ENCODE measurements at places on chromosomes 3 and 15.

- DNase-seq = no peak
Measured at GRCh38 chr3:106338582-106339214, 469.9 kb upstream of the CBLB start.

GRCh38 chr3:103924544-103924943 lies 1442.2 kb upstream of the ALCAM start:
- no peak for DNase-seq

GRCh38 chr3:138941259-138941885 lies 5.6 kb downstream of the FOXL2 start:
- peak; percentile 86 for DNase-seq

DNA sequence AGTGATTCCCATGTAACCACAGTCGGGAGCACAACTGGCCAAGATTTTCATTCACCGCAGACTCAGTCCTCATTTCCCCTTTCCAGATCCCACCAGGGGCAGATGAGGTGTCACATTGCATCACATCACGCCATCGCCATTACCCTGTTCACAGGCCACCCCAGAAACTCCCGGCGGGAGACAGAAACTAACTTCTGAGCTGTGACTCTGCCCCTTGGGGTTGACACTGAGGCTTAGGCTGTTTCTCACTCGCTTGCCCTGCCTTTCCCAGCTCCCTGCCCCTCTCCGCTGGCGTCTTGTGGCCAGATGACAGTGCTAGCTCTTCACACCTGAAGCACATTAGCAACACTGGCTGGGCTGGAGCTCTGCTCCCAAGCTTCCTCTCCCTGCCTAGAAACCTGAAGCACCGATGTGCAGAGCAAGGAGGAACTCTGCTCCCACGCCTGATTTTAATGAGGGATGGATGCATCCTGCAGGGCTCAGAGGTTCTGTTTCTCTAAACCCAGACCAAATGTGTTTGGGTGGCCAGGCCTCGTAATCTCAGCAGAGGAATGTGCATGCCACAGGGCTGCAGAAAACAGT lies 88.8 kb upstream of the CTDSPL start:
- DNase-seq = peak; percentile 29

GRCh38 chr15:39030291-39031070 lies 465.9 kb upstream of the RASGRP1 start:
- no peak for DNase-seq

DNA sequence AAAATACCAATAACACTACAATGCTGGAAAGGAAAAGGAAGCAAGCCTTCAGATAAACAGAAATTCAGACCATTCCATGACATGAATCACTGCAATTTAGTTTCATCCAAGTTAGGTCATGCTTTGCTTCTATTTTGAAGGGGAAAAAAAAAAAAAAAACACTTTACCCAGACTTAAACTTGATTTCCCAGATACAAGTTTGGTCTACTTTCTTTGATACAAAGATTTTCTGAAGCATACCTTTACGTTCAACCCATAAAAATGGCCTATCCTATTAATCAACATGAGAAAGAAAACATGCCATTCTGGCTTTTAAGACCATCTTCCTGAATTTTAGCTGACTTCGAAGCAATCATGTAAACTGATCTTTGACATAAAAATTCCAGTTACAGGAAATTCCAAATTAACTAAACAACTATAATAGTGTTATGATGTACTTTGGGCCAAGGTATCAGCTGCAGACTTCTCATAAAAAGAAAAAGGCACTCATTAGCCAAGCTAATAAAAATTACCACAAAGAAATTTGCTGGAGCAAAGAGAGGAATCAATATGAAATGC lies 12.6 kb downstream of the OSBPL10 start:
- DNase-seq = no peak

DNA sequence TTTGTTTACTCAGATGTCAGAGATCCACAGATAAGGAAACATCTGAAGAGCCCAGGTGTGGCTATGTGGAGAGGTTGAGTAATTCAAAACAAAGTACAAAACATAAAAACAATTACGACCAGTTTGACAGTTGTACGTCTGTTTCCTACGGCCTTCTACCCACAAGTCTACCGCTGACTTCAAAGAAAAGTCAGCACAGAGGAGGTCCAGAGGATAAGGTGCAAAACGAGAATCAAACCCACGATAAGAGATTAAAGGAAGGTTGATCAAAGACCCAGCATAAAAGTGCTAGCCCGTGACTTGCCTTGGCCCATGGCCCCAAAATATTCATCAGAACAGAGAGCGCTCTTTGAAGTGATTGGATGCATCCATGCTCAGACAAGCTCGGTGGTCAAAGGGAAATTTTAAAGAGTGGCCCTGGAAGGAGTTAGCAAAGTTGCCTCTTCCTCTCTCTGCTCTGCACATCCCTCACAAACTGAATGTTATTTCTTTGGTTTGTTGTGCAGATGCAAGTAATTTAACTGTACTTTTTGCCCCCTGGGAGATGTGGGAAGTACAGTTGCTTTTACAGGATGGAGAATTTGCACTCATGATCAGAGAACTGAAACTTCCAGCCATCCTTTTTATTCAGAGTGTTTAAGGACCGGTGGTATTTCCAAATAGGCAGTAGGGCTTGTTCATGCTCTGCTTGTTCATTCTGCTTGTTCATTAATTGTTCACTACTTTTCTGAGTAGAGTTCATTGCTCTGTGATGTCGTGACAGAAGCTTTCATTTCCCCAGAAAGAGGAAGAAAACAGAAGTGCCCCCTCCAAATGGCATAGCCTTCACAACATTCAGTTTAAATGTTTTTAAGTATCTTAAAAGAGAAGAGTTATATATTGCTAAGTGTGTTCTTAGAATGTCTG lies 31.1 kb downstream of the MME start:
- DNase-seq = no peak

DNA sequence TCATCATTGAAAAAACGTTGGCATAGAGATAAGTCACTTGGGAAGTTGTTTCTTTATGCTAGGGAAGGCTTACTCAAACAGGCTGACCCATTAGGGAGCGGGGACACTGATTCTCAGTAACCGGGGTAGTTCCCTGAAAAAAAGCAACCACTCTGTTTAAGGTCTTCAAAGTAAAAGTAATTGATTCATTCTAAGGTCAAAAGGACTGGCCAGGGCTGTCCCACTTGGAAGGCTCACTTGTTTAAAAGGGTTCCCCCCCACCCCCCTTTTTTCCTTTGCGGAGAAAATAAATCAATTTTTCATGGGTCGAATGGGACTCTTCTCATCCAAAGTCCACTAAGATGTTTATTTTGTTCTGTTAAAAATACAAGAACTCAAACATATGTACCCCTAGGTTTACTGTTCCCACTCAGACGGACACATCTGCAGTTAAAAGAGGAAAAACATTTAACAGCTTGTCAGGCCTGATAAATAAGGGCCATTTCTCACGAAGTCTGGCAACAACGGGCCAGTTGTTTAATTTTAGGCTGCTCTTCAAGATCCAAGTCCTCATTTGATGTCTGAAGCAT lies 53.0 kb downstream of the ARHGEF3 start:
- DNase-seq = no peak

DNA sequence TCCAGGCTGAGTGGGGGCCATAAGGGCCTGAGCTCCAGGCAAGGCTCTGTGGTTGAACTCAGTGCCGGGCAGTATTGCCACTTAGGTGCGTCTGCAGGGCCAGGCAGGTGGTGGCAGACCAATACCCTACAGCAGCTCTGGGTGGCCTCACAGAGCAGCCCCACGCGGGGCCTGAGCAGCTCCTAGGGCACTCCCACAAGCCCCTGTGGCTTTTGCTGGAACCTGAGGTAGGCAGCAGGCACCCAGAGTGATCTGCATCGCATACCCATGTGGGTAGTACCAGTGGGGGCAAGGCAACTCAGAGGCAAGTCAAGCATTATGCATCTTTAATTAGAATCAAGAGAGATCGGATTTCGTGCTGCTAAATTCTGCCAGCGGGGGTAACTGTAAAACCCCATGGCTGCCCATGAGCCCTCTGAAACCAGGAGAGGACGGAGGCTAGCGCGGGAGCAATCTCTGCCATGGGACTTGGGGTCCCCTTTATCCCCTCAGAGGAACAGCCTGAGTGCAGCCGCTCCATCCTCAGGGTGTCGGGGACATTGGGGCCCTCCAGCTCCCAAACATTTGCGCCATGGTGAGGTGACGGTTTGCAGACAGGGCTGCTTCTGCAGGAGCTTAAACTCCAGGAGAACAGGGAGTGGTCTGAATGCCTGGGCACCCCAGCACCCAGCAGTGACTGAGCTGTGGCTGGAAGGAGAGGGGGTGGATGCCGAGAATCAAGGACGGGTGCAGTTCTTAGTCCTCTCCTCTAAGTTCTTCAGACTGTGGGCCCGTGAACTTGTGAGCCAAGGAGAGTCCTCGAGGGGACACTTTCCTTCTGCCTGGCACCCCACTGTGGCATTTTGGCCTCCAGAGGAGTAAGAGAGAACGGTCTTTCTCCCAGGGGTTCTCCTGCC lies 62.4 kb upstream of the PCSK6 start:
- no peak for DNase-seq

DNA sequence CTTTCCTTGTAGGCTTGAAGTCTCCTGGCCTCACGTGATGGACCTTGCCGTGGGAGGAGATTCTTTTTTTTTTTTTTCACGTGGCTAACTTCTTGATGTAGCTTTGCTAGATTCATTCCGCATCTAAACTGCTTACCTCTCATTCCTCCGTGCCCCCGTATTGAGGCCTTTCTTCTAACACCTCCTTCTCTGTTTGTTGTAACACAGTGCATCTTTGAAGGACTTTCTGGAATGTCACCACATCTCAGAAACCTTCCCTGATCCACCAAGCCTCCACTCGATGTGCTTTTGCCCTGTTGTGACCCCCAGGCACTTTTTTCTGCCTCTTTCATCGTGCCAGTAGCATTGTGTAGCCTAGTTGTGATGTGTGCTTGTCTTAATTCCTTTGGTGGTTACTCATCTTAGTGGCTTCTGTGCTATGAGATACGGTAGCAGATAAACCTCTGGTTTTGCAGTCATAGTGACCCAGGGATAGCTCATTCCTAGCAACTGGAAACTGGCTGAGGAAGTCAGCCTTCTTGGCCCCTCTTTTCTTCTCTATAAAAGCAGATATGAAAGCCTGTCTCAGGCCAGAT lies 1.6 kb upstream of the BNC1 start:
- DNase-seq = no peak

DNA sequence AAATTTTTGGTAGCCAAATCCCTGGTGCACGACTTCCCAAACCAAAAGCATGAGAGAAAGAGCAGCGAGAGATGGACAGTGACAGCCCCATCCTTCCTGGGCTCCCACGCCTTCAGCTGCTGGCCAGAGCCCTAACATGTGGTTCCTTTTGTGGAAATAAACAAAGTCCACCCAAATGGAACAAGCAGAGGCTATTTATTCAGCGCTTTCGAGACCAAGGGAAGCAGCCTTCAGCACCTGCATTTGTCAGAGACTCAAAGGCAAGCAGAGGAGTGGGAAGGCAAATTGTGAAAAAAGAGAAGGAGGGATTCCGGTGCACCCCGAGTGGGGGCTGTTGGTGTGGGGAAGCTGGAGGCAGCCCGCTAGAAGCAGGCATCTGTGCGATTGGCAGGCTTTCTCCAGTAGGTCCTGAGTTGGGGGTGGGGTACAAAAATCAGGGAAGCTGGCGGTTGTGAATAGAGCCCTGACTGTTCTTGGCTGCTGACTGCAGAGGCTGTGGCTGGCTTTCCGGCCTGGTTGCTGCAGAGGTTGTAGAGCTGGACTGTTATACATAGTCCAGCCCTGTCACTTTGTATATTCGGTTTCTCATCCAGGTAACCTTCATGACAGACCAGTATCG lies 427.2 kb downstream of the OCA2 start:
- DNase-seq = no peak

- no peak for DNase-seq
Measured at GRCh38 chr3:117063930-117064329, 354.4 kb downstream of the TUSC7 start.

- no peak for DNase-seq
Measured at GRCh38 chr3:44669760-44670159, 21.2 kb downstream of the ZNF35 start.

All from GM23338 (cell line).